ENCODE measurements at places on chromosomes 7 and 10.

GRCh38 chr10:809671-810350, 120.3 kb upstream of the DIP2C start:
- no peak for DNase-seq

- no peak for DNase-seq
Observed at GRCh38 chr10:105071980-105072379, 430.9 kb downstream of the SORCS3 start.

DNA sequence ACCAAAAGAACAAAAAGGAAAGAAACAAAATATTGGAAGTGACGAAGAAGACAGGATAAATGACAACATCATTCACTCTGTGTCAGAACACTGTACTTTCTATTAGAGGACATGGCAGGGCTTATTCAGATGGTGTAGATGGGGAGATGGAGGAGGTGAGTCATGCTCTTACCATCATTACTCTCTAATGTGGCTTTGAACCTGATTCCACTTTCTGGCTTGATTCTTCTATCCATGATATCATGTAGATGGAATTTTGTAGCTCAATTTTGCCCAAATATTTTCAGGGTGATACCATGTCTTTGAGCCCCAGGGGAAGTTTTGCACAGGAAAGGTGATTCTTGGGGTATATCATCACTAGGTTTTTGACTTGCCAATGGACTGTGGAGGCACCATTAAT, 91.7 kb downstream of the CFAP58 start:
- DNase-seq: no peak

- DNase-seq: no peak
Observed at GRCh38 chr7:138396251-138397070, 63.6 kb upstream of the TRIM24 start.

GRCh38 chr7:26001662-26002244, 150.2 kb upstream of the NFE2L3 start:
- DNase-seq: no peak

GRCh38 chr7:22346383-22347107, 10.4 kb downstream of the RAPGEF5 start:
- no peak for DNase-seq

DNA sequence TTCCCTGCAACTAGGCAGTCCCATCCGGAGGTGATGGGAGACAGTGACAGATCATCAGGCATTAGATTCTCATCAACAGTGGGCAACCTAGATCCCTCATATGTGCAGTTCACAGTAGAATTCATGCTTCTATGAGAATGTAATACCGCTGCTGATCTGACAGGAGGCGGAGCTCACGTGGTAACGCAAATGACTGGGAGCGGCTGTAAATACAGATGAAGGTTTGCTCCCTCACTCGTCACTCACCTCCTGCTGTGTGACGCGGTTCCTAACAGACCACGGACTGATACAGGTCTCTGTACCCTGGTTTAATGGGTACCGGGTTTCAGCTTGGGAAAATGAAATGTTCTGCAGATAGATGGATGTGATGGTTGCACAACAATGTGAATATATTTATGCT, 47.8 kb upstream of the PIK3AP1 start:
- DNase-seq: no peak

- DNase-seq: no peak
Observed at GRCh38 chr7:7108931-7109330, 73.4 kb upstream of the C1GALT1 start.

GRCh38 chr10:129063877-129064276, 403.2 kb upstream of the MGMT start:
- no peak for DNase-seq

GRCh38 chr10:60898321-60898720, 45.7 kb downstream of the RHOBTB1 start:
- no peak for DNase-seq

DNA sequence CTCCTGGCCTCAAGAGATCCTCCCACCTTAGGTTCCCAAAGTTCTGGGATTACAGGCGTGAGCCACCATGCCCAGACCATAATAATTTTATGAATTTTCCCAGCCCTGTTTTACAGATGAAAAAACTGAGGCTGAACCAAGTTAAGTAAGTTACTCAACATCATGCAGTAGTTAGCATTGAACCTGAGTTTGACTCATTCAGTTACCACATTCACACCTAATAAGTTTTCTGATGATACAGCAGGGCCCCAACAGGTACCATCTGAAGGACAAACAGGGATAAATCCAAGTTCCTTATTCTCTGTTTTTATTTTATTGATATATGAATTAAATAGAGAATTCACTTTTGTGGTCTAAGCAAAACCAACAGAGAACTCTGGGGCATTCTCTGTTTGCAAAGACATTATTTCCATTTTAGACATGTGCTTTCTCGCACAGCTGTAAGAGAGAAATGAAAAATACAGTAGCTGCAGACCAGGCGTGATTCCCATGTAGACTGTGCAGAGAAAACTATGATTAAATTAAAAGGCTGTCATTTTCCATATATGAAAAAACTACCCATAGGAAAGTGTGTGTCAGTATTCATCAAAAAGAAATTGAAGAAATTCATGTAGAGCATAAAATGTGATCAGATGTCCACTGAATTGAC, 26.6 kb downstream of the APBB1IP start:
- no peak for DNase-seq

DNA sequence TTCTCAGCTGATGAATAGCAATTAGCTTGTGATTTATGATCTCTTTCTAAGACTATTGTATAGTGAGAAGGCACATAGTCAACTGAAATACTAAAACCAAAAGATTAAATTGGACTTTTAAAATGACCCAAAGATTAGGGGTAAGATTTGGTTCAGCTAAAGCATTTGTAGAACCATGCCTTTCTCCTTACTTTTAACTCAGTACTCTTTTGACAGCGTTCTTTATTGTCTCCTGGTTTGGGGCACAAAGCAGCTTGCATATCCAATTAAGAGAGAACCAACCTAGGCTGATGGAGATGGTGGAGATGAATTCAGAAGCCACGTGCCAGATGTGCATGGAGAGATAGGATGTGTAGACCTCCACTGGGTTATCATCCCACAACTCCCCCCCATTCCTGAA, 45.8 kb downstream of the FHIP2A start:
- no peak for DNase-seq

- DNase-seq: no peak
Observed at GRCh38 chr10:59299933-59300332, 62.4 kb downstream of the FAM13C start.

- no peak for DNase-seq
Observed at GRCh38 chr7:956031-956430, 1.6 kb upstream of the ADAP1 start.

- DNase-seq: no peak
Observed at GRCh38 chr7:107428642-107429041, 41.2 kb upstream of the GPR22 start.

GRCh38 chr10:62543571-62544355, 169.6 kb downstream of the ZNF365 start:
- DNase-seq: no peak

DNA sequence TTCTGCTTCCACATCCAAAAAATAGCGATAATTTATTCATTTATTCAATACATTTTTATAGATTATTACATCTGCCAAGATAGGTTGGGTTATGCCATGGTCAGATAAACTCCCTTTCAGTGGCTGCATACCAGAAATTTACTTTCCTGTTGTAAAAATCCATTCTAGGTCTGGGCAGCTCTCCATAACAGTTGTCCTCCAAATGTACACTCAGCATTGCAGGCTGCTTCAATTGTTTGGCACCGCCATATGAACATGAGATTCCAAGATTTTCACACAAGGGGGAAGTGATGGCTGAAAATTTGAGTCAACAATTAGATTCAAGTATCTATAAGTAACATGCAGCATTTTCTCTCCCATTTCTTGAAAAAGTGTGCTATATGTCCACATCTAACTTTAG, 568.7 kb downstream of the ETV1 start:
- DNase-seq: no peak

- peak; percentile 20 for DNase-seq
Observed at GRCh38 chr7:94510582-94511496, 1.2 kb downstream of the CASD1 start.

DNA sequence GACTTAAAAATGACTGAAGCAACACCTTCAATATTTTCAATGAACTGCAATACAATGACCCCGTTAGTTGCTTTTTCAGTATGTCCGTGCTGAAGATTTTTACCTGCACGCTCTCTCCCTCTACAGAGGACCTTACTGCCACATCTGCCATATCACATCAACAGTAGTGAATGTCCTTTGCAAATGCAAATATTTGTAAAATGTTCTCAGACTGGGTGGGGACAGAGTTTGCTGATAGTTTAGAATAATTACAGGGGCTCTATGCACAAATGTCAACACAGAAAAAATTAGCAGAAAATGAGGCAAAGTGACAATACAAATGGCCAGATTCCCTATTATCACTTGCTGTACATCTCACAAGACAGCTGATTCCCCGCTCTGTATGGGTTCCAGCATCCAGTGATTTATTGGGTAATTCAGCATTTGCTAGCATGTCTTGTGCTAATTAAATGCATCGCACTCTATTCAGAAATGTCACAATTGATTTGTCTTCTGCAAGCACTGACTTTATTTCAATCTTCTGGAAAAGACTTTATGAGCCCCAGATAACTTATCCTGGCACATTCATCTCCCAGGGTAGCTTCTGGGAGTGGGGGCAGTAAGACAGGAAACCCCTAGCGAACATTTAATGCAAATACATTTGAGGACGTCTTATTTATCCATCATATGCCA, 69.1 kb upstream of the PTER start:
- no peak for DNase-seq

- no peak for DNase-seq
Observed at GRCh38 chr7:114415064-114415989, 712 bp downstream of the FOXP2 start.

DNA sequence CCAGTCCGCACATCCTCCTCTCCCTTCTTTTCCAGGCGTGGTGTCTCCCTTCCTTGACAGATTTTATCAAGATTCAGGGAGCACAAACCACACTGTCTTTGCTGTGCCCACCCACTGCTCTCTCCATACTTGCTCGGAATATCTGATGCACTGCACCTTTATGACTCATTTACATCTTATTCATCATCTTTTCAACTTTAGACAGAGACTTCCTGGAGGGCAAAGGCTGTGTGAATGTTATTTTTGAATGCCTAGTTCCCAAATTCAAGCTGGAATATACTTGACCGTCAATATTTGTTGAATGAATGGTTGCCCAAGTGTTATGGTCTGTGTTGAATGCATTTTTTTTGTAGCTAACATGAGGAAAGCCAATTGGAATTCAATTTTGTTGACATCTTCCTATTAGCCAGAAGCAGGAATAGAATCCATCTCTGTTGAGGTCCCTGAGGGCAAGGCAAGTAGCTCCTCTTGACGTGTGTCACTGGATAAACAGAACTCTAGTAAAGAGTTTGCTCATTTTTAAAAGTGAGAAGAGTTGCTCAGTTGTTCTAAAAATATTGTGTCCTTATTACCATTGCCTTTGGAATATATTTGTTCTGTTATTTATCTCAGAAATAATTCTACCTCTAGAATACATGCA, 95.0 kb downstream of the KLF6 start:
- DNase-seq: no peak

DNA sequence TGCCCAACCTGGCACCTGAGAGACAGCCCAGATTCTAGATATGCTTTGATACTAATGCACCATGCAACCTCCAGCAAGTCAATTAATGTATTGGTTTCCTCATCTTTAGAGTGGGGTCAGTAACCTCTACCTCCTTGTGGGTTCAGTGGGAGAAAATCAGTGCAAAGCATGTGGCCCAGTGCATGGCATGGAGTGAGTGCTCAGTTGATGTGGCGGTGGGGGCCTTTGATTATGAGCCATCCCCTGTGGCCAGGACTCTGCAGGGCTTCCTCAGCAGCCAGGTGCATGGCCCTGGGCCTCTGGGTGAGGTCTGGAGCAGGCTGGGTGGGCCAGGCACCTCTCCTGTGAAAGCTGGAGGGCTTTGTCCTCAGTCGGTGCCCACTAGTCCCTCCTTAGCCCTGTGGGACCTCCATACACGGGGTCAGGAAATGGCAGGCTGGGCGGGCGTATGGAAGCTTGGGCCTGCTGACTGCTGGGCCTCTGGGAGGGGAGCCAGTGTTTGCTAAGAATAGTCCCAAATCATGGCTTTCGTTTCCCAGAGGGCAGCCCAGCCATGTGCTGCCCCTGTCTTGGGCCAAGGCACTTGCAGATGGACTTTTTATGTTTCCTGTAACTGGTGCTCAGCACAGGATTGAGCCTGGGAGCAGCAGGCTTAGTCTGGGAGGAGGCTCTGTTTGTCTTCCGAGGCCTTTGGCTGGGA, 3.4 kb downstream of the PALD1 start:
- DNase-seq: no peak

- no peak for DNase-seq
Observed at GRCh38 chr7:37987732-37988131, 67.3 kb downstream of the EPDR1 start.

DNA sequence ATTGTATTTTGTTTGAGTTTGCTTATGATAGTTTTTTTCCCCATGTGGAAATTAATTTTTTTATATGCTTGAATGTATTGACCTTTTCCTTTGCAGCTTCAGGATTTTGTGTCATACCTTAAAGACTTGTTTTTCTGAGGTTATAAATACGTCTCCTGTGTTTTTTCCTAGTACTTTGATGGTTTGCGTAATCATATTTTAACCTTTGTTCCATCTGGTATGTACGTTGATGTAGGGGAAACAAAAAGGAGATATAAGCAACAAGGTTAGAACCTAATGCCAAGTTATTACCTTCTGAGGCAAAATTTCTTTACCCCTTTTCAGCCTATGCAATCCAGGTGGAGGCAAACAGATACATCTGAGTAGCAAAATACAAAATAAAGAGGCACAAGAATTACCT, 17.9 kb downstream of the FGL2 start:
- no peak for DNase-seq

DNA sequence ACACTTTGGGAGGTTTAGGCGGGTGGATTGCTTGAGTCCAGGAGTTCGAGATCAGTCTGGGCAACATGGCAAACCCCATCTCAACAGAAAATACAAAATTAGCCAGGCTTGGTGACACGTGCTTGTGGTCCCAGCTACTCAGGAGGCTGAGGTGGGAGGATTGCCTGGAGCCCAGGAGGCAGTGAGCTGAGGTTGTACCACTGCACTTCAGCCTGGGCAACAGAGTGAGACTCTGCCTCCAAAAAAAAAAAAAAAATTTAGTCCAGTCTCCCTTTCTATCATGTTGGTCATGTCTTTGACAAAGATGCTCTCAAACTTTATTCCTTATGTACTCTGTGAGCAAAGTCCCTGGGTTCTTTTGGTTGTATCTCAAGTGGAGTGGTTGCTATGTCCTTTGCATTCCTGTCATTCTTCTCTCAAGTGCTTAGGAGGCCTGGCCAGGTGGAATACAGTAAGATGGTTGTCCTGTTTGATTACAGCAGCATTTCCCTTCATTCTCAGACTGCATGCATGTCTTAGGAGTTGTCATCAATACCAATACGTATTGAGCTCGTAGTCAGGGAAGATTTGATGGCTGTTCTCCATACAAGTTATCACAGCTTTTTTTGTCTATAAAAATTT, 85.7 kb downstream of the MMRN2 start:
- no peak for DNase-seq
